Right renal cortex interstitium (tissue), 3 donors: ENCODE measurements at places on chromosomes 12 and 14. TPM values are rescaled to one million over a fixed set of nuclear protein-coding genes. Genes with fewer than 3 reads are reported as not detected.

OTX2 gene
- polyA plus RNA-seq, result not detected

DNA sequence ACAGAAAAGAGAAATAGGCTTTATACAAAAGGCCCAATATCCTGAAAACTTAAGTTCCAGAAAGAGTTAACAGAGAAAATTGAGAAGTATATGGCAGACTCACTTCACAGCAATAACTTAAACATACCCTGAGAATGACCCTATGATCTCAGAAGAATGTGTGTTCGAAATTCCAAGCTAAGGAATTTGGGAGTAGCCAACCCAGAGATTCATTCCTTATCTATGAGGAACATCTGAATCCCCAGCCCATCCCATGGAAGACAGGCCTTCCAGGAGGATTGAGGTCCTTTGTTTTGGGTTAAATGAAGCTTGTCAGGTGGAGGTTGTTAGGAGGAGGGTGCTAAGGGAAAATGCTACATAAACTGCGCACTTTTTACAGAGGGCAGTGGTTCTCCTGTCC is 7.5 kb upstream of the SAV1 start:
- no peak for DNase-seq

SSPN gene
- polyA plus RNA-seq, result 15.3 TPM

CLSTN3 gene
- polyA plus RNA-seq, result 90.0 TPM

CYP46A1 gene
- 1.1 TPM for polyA plus RNA-seq

DNA sequence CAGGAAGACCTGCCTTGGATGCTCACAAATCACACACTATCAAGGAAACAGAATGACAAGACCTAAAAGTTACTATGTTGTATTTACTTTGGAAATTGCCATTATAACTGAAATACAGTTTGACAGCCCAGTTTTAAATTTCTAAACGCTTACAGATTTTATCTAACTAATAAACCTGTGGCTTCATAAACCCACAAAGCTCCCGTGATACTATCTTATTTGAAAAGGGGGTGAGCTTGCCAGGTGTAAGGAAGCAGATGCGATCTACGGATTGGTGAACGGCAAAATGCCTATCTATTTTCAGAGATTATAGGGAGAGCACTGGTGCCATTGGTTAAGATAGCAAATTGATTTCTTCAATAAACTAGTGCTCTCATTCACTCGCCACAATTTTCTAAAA is 485.5 kb downstream of the BCAT1 start:
- no peak for DNase-seq

DNA sequence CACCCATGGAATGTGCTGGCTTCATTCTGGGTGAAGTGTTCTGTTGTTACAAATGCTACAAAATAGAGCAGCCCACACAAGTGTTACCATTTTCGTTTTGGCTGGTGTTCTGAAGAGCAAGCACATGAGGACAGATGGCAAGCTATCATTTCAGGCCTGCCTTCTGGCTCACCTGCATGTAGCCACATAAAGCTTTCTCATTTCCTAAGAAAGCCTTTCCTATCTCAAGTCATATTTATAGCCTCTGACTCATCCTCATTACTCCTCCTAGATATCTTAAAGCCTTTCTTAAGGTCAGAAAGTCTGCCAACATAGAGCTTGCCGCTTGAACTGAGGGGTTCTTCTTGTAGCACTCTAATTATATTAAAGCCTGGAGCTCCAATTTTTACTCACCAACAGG is 89.0 kb downstream of the PTPRR start:
- no peak for DNase-seq

SELPLG gene
- polyA plus RNA-seq, result 1.7 TPM

RNASE7 gene
- polyA plus RNA-seq, result 0.96 TPM

GRCh38 chr14:68971411-68972035 is 7.6 kb downstream of the ACTN1 start:
- no peak for DNase-seq

DNA sequence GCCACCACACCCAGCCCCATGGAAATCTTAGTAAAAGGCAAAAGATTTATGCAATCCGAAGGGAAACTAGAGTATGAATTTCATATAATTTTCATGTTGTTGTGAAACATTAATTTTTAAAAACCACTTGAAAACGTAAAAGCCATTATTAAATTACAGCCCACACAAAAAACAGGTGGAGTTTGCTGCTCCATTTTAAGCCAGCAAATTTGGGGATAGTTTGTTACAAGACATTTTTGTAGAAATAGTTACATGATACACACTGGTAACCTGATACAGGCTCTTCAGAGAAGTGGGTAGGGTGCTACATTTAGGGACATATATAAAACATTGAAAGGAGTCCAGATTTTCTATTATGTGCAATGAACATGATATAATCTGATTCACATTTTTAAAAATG is 17.6 kb downstream of the GNPTAB start:
- no peak for DNase-seq

GRCh38 chr12:24993793-24994192 is 44.9 kb upstream of the BCAT1 start:
- DNase-seq, result no peak

GRCh38 chr14:78425330-78425729 is 255.2 kb downstream of the NRXN3 start:
- DNase-seq, result no peak

- no peak for DNase-seq
Observed at GRCh38 chr14:95387826-95388445, 68.2 kb upstream of the CLMN start.

DNA sequence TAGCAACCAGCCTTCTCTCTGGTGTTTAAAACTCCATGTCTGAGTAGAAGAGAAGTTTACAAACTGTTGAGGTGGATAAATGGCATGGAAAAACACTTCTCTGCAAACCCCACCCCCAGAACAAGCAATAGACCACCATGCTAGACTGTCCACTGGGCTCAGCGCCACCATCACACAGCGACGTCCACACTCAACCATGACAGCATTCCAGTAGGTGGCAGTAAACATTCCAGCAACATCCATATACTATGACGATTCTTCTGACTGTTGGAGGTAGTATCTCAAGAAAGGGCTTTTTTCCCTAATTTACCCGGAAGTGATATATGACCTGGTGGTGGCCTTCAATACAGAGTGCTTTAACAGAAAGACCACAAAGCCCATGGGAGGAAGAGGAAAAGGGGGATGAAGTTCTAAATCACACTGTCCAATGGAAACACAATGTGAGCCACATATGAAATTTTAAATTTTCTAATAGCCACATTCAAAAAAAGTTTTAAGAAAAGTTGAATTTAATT is 152.2 kb downstream of the SLC15A4 start:
- DNase-seq, result no peak

ZNF140 gene
- polyA plus RNA-seq, result 42.3 TPM
